ENCODE measurements at places on chromosomes 6 and 20.

- no peak for DNase-seq
Observed at GRCh38 chr6:73006146-73006545, 219.2 kb downstream of the KHDC1L start.

GRCh38 chr6:10401632-10402223, 13.1 kb downstream of the TFAP2A start:
- DNase-seq, result no peak

GRCh38 chr20:57498425-57499400, 26.2 kb downstream of the CTCFL start:
- peak; percentile 6 for DNase-seq

GRCh38 chr6:112929641-112930040, 582.5 kb downstream of the RFPL4B start:
- no peak for DNase-seq

DNA sequence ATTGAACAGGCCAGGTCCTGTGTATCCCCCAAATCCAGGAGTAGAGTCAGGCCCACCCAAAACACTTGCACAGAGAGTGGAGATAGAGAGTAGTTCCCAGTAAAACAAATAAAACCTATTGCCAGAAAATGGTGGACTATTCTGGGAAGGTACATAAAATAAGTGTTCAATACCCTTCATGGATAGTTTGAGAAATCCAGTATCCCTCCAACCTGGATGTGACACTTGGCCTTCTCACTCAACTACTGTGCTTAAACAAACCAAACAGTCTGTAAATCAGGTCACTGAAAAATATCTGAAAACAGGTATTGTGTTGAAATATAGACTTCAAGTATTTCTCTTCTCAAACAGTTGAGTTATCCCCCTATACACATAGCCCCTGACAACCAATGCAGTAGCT, 161.6 kb upstream of the COL21A1 start:
- DNase-seq, result no peak

- DNase-seq, result no peak
Observed at GRCh38 chr6:152398993-152399392, 238.2 kb downstream of the SYNE1 start.

DNA sequence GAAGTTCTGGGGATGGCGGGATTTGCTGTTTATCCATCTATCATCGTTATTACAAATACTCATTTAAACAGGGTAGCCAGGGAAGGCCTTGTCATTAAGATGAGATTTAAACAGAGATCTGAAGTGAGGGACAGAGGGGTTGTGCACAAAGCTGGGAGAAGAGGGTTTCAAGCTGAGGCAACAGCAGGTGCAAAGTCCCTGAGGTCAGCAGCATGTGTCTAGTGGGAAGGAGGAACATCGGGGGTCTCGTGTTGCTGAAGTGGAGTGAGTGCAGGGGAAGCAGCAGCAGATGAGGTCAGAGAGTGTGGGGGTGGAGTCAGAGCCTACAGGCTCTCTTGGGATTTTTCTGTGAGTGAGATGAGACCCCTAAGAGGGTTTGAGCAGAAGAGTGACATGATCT, 52.0 kb downstream of the CDH22 start:
- no peak for DNase-seq

- DNase-seq, result no peak
Observed at GRCh38 chr6:85125526-85125925, 324.4 kb upstream of the NT5E start.

All from mesenteric fat pad (tissue), 1 donor.